Activated CD8-positive, alpha-beta T cell treated with anti-CD3 and anti-CD28 coated beads for 36 hours (primary cell): ENCODE measurements at places on chromosomes 2 and 18.
A peak's percentile ranks its signal among the peaks of the same experiment; 100 is the strongest.

DNA sequence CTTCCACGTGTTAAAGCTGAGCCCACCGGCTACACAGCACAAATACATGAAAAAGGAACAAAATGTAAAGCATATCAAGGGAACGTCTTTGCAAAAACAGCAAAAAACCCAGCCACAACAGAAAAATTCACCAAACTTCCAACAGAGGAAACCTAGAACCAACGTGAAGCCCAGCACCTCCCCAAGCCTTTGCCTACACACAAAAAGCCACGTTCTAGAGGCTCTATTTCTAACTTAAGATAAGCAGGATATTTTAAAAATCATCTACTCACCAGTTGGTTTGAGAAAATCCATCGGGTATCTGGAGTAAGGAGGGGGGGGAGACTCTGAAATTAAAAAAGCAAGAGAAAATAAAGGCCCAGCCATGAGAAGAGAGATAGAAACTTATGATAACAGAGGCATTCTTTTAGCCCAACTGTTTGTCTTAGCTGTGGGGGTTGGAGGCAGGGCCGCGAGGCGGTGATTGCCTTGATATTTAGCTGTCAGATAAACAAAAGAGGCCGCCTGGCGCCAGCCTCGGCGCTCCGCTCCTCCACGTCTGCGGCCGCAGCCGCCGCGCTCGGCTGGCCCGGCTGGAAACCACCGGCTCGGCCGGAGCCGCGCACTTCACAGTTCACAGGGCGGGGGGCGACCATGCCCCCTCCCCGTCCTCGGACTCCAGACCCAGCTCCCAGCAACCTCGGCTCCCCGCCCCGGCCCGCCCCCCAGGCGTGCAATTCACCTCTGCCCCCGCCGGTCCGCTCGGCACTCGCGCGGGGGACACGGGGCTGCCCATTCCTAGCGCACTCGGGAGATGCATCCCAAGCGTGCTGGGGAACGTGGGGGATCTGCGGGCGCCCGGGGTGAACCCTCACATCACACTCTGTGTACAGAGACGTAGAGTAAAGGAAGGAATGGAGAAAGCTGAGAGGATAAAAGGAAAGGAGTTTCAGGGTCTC, 2.4 kb downstream of the SMAD7 start:
- H3K4me1 ChIP-seq: peaks cover 48% of the 10 kb centered on the region
- H3K27ac ChIP-seq: peak overlapping the region; percentile 86
- peak overlapping the region; percentile 99 for H3K4me3 ChIP-seq
- H3K27me3 ChIP-seq: no peaks in the 10 kb centered on the region
- peaks cover 53% of the 10 kb centered on the region for H3K36me3 ChIP-seq

DNA sequence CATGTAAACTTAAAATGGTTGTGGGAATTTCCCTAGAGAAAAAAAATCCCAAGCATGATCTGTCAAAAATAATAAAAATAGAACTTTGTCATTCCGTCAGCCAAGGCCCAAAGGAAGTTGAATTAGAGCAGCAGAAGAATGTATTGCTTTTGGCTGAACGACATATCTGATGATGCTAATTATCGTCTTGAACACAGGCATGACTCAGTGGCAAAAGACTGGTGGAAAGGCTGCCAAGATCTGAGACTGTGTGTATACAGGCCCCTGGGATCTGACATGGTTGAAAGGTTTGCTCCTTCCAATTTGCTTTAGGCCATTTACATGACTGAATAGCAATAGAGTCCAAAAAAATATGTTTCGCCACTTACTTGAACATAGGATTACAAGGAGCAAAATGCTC, 1057.1 kb upstream of the CRIM1 start:
- DNase-seq: no peak
- H3K27ac ChIP-seq: no peak overlapping the region
- no peaks in the 10 kb centered on the region for H3K4me1 ChIP-seq
- H3K4me3 ChIP-seq: no peak overlapping the region

GRCh38 chr2:234885118-234885517, 66.7 kb upstream of the SH3BP4 start:
- H3K27me3 ChIP-seq: no peaks in the 10 kb centered on the region
- no peak overlapping the region for H3K4me3 ChIP-seq
- no peak for DNase-seq

- no peaks in the 10 kb centered on the region for H3K4me1 ChIP-seq
- H3K4me3 ChIP-seq: no peak overlapping the region
- DNase-seq: no peak
- no peak overlapping the region for H3K27ac ChIP-seq
- no peaks in the 10 kb centered on the region for H3K36me3 ChIP-seq
Observed at GRCh38 chr18:34957119-34957863, 83.9 kb upstream of the MAPRE2 start.

DNA sequence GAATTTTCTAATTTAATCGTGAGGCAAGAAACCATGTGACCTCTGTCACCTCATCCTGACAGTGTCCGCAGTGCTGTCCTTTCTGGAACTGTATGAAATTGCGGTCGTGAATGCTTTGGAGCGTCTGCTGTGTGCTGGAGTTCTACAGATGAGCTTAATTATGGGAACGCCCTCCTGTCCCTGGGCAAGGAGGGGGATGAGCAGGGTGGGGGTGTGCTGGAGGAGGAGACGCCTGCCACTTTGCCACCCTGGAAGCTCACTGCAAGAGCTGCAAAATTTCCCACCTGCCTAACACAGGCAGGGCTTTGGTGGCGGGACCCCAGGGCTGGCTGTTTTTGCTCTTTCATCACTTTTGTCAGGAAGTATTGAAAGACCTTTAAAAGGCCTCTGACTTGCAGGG, 6.5 kb downstream of the LPIN1 start:
- peak overlapping the region; percentile 76 for H3K4me3 ChIP-seq
- H3K4me1 ChIP-seq: peaks cover 88% of the 10 kb centered on the region
- H3K27me3 ChIP-seq: no peaks in the 10 kb centered on the region

- H3K36me3 ChIP-seq: peaks cover 13% of the 10 kb centered on the region
- no peak for DNase-seq
- no peak overlapping the region for H3K27ac ChIP-seq
- no peaks in the 10 kb centered on the region for H3K4me1 ChIP-seq
- no peaks in the 10 kb centered on the region for H3K27me3 ChIP-seq
Observed at GRCh38 chr2:170019060-170019805, 158.7 kb upstream of the MYO3B start.

DNA sequence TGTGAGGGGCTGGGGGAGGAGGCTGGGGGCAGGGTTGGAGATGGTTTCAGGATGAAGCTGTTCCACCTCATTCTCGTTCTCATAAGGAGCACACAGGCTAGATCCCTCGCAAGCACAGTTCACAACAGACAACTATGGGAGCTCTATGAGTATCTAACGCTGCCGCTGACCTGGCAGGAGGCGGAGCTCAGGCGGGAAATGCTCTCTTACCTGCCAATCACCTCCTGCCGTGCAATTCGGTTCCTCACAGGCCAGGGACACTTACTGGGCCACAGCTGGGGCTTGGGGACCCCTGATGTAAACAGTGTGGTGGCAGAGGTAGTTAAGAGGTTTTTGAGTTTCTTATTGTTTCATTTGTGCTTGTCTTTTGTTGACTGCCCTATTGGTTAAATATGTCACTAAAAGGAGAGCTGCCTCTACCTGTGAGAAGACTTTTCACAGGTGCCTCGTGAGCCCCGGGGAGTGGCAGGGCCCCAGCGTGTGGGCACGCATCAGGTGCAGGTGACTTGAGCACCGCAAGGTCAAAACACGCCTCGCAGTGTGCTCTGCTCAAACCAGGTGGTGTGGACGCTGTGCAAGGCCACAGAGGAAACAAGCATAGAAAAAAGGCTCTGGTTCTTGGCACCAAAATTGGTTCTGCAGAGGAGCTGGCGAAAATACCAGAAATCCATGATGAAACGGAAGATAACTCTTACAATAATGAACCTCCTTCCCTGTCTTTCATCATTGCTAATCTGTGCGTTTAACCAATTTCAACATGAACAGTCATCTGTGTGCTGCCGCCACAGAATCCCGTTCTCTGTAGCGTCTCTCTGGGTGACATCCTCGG, 10.2 kb downstream of the MLPH start:
- DNase-seq: no peak
- peaks cover 2% of the 10 kb centered on the region for H3K4me1 ChIP-seq
- H3K27ac ChIP-seq: no peak overlapping the region
- no peak overlapping the region for H3K4me3 ChIP-seq
- peaks cover 29% of the 10 kb centered on the region for H3K27me3 ChIP-seq

DNA sequence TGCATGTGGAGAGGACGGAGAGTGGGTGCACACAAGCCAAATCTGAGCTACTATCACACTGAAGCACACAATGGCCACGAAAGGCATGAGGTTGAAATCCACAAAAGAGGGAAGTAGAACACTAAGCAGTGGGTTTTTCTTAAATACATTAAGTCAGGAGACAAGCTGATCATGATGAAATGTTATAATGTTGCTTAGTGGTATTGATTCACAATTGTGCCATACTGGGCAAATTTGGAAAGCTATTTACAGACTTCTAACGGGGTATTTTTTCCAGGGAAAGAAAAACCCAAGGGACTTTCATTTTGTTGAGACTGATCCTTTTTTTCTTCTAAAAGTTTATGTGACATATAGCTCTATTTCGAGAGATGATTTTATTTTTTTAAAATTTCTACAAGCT, 100.8 kb upstream of the CNGA3 start:
- DNase-seq: no peak
- peaks cover 16% of the 10 kb centered on the region for H3K27me3 ChIP-seq
- no peak overlapping the region for H3K4me3 ChIP-seq
- H3K4me1 ChIP-seq: no peaks in the 10 kb centered on the region
- H3K27ac ChIP-seq: no peak overlapping the region

DNA sequence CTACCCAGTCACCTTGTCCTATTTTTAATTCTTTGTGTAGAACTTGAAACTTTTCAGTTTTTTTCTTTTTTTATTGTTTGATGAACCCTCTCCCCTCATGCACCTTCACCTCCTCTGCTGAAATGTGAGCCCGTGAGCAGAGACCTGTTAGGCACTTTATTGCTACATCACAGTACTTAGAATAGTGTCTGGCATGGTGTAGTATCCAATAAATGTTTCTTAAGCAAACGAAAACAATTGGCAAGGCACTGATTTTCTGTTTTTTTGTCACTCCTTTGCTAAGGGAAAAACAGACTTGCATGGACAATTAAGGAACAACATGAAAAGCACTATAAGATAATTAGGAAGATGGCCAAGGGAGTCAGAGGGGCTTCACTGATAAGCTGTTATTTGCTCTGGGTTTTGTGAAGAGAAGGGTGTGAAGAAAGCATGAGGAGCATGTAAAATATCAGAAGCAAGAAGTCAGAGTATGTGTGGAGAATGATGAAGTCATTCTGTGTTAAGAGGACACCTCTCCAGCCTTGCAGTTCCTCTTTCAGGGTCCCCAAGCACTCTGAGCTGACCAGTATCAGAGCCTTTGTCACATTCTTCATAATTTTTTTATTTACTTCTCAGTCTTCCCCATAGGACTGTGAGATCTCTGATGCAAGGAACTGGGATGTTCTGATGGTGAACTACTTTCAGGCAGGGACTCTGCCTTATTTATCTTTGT, 99.7 kb upstream of the CAVIN2 start:
- H3K4me1 ChIP-seq: no peaks in the 10 kb centered on the region
- DNase-seq: no peak
- H3K27ac ChIP-seq: no peak overlapping the region
- no peak overlapping the region for H3K4me3 ChIP-seq
- no peaks in the 10 kb centered on the region for H3K36me3 ChIP-seq

- H3K4me3 ChIP-seq: no peak overlapping the region
- H3K4me1 ChIP-seq: no peaks in the 10 kb centered on the region
- DNase-seq: no peak
- no peak overlapping the region for H3K27ac ChIP-seq
Observed at GRCh38 chr18:10354241-10354811, 100.1 kb upstream of the APCDD1 start.

- H3K27me3 ChIP-seq: peaks cover 45% of the 10 kb centered on the region
- no peak overlapping the region for H3K27ac ChIP-seq
- H3K36me3 ChIP-seq: no peaks in the 10 kb centered on the region
- no peak overlapping the region for H3K4me3 ChIP-seq
- peaks cover 16% of the 10 kb centered on the region for H3K4me1 ChIP-seq
- peak; percentile 4 for DNase-seq
Observed at GRCh38 chr2:212537726-212538304, 787 bp downstream of the ERBB4 start.
